ENCODE measurements at places on chromosomes 6 and 20. TPM values are rescaled to one million over a fixed set of nuclear protein-coding genes. Genes with fewer than 3 reads are reported as not detected.

SNRPB2 gene
- total RNA-seq, result 36.0 TPM

- H3K4me1 ChIP-seq, result no peaks in the 10 kb centered on the region
- H3K36me3 ChIP-seq, result no peaks in the 10 kb centered on the region
- DNase-seq, result no peak
Measured at GRCh38 chr20:60132162-60132826, 174.1 kb downstream of the CDH26 start.

OR2H2 gene
- total RNA-seq, result not detected

DNA sequence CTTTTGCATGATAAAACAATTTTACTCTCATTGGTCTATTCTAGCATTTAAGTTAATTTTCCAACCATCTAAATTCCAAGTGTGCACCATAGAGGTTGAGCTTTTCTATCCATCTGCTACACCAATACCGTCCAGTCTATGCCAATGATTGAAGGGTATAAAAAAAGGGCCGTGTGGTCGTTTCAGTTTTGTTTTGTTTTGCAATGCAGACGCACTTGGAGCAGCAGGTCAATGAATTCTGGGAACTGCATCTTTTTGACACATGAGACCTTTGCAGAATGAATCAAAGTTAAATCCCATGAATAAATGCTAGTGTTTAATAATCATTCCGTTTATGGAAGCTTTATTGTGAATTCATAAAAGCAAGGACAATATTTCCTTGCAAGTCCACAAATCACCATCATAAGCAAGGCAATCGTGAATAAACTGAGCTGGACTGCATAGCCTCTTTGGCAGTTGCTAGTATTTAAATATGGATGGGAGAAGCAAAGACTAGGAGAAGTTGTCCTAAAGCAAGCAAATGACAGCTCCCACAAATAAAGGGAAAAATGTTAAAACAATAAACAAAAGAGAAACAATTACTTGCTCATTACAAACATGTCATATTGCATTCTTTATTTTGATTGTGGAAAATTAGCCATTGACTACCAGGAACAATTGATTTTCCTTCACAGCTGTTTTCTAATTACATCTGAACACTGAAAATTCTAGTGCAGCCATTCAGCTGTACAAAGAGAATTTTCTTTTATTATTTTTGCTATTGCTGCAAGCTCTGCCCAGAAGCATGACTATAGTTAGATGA lies 649.7 kb upstream of the GJE1 start:
- no peak overlapping the region for H3K27ac ChIP-seq
- no peaks in the 10 kb centered on the region for H3K27me3 ChIP-seq
- DNase-seq, result no peak
- H3K36me3 ChIP-seq, result no peaks in the 10 kb centered on the region
- H3K4me3 ChIP-seq, result peak overlapping the region; percentile 3

GRCh38 chr20:41509316-41510200 lies 108.6 kb downstream of the CHD6 start:
- peaks cover 1% of the 10 kb centered on the region for H3K4me1 ChIP-seq
- peaks cover 4% of the 10 kb centered on the region for H3K36me3 ChIP-seq
- no peaks in the 10 kb centered on the region for H3K27me3 ChIP-seq
- no peak for DNase-seq

DNA sequence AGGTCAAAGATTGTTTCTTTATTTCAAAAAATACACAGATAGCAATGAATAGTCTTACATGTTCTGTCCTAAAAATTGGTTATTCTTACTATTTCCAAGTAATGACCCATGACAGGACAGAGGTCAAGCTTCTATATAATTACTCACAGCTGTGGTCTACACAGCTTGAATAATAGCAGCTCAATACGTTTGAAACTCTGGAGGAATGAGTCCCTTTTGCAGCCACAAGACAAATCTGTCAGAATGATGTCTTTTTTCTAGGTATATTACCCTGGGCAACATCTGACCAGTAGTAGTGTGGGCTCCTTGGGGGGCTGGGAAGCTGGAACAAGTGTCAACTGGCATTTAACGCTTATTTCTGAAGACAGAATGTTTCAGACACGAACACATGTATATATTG lies 84.9 kb upstream of the HTR1B start:
- H3K27me3 ChIP-seq, result no peaks in the 10 kb centered on the region
- H3K27ac ChIP-seq, result no peak overlapping the region
- H3K4me1 ChIP-seq, result no peaks in the 10 kb centered on the region
- no peak overlapping the region for H3K4me3 ChIP-seq
- no peak for DNase-seq
- H3K36me3 ChIP-seq, result no peaks in the 10 kb centered on the region

DNA sequence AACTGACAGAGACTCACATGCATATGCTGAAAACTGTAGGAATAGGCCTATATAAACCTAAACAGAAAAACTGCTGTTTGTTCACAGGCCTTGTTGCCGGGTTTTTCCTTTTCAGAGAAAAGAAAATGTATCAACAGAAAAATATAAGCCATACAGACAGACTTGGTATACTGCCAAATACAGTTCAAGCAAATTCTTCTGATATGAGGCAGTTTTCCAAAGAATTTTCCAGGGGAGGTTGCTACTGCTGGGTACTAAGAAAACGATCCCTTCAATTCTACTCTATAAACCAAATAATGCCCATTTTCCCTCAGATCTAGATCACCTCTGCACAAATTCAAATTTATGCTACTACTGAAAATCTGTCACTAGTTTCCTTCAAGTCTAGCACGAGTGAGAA lies 59.4 kb downstream of the ME1 start:
- no peaks in the 10 kb centered on the region for H3K27me3 ChIP-seq
- no peak overlapping the region for H3K4me3 ChIP-seq
- H3K36me3 ChIP-seq, result no peaks in the 10 kb centered on the region
- peaks cover 8% of the 10 kb centered on the region for H3K4me1 ChIP-seq
- DNase-seq, result no peak

GRCh38 chr6:167285077-167285770 lies 5.9 kb upstream of the UNC93A start:
- no peak overlapping the region for H3K4me3 ChIP-seq
- H3K27ac ChIP-seq, result no peak overlapping the region
- no peaks in the 10 kb centered on the region for H3K27me3 ChIP-seq

PTCRA gene
- not detected for total RNA-seq

GRCh38 chr6:41790045-41790444 lies 2.6 kb downstream of the TOMM6 start:
- H3K4me1 ChIP-seq, result no peaks in the 10 kb centered on the region
- H3K4me3 ChIP-seq, result no peak overlapping the region
- no peak for DNase-seq
- H3K27ac ChIP-seq, result no peak overlapping the region
